ENCODE measurements at places on chromosomes 1 and 21.

- DNase-seq = no peak
Observed at GRCh38 chr1:246365708-246366107, 141.4 kb downstream of the SMYD3 start.

GRCh38 chr1:1000357-1001056 lies 610 bp upstream of the HES4 start:
- peak; percentile 71 for DNase-seq

DNA sequence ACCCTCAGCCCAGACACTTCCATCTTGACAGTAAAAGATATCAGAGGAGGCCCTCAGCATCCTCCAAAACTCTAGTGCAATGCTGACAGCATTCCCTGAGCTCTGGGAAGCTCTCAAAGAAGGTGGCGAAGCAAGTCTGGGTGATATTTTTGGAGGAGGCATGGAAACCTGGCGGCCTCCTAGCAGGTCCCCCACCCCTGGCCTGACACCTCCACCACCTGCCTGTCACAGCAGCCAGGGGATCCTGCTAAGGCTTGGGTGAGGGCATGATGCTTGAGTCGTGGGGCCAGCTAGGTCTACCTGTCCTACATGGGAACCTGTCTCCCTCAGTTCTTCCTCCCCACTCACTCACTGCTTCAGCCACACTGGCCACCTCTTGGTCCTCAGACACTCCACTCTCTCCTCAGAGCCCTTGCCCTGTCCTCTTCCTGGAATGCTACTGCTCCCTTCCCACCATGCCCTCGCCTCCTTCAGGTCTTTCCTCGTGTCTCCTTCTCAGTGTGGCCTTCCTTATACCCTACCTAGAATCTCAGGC lies 8.5 kb downstream of the DHRS3 start:
- DNase-seq = no peak

- DNase-seq = no peak
Observed at GRCh38 chr1:61436491-61437120, 288.3 kb downstream of the TM2D1 start.

GRCh38 chr1:20248971-20249612 lies 41.6 kb upstream of the VWA5B1 start:
- DNase-seq = peak; percentile 2

GRCh38 chr1:53739109-53739681 lies at the start of gene GLIS1:
Gene GLIS1 (minus strand): TSS chr1:53739164. CDS start chr1:53738064, 1,100 bp downstream.
- DNase-seq = peak; percentile 3

- no peak for DNase-seq
Observed at GRCh38 chr1:87682565-87682964, 353.9 kb downstream of the LMO4 start.

GRCh38 chr1:228087771-228088251 lies 5.3 kb downstream of the ARF1 start:
- no peak for DNase-seq

DNA sequence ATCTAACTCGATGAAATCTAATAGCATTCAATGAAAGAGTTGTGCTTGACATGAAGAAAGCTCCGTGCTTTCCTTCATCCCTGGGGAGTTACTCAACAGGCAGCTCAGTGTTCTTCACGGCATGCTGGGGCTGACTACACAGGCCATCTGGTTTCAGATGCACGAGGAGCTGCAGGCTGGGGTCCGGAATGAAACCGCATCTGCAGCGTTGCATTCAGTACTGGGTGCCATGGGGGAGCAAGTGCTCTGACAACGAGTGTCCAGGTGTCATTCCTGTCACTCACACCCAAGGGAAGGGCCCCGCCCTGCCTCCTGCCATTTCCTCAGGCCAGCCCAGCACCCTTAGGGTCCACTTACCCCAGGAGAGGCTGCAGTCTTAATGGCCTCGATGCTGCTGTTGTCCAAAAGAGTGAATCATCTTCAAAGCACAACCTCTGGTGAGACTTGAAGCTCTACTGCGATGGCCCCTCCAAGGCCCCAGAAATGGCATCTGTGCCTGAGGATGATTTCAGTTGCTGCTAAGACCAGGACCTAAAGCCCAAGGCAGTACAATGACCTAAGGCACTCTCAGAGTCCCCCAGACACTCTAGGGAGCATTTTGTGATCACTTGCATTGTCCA lies 61.4 kb downstream of the STUM start:
- no peak for DNase-seq

- DNase-seq = no peak
Observed at GRCh38 chr21:34968414-34969333, 80.4 kb downstream of the RUNX1 start.

DNA sequence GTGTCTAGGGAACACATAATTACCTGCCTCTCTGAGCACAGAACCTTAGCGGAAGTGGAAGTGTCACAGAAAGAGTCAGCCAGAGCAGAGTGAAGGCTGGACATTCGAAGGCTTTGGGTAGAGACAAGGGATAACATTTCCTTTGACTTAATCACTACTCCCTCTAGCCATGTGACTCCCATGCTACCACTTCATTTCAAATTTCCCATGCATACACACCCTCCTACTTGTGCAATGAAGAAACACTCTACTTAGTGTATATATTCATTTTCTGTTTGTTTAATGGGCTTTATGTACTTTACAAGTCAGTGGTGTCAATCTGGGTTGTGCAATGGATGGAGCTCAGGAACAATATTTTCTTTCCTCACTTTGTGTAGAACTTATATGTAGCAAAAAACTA lies 6.9 kb downstream of the ANKRD35 start:
- DNase-seq = no peak

DNA sequence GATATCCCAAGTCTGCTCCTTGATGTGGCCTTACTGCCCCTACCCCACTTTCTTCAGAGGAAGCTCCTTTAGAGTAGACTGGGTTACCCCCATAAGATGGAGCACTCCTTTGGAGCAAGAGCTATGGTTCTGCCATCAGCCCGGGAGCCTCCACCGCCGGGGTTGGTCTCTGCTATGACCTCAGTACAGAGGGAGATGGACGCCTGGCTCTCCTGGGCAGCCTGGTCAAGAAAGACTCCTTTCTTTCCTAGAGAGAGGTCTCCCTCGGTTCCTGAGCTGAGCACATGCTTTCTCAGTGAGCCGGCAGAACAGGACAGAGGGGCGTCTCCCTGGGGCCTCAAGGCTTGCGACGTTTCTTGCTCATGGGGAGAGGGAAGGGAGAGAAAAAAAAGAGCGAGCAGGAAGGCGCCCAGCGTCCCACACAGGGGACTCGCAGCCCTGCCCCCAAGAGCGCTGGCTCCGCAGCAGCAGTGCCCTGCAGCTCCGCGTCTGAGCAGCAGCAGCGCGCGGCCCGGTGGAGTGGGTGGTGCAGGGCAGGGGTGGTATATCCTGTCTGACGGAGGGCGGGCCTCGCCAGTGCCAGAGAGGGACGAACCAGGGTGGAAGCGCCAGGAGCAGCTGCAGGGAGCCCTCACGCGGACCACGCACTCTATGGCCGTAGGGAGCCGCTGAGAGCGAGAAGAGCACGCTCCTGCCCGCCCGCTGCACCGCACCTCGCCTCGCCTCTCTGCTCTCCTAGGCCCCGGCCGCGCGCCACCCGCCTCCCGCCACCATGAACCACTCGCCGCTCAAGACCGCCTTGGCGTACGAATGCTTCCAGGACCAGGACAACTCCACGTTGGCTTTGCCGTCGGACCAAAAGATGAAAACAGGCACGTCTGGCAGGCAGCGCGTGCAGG lies at the start of gene PKP1:
TSS of gene PKP1 (plus strand) at position 576 of the 899 bp plus-strand sequence. CDS start at position 773, 197 bp downstream.
- DNase-seq = no peak

DNA sequence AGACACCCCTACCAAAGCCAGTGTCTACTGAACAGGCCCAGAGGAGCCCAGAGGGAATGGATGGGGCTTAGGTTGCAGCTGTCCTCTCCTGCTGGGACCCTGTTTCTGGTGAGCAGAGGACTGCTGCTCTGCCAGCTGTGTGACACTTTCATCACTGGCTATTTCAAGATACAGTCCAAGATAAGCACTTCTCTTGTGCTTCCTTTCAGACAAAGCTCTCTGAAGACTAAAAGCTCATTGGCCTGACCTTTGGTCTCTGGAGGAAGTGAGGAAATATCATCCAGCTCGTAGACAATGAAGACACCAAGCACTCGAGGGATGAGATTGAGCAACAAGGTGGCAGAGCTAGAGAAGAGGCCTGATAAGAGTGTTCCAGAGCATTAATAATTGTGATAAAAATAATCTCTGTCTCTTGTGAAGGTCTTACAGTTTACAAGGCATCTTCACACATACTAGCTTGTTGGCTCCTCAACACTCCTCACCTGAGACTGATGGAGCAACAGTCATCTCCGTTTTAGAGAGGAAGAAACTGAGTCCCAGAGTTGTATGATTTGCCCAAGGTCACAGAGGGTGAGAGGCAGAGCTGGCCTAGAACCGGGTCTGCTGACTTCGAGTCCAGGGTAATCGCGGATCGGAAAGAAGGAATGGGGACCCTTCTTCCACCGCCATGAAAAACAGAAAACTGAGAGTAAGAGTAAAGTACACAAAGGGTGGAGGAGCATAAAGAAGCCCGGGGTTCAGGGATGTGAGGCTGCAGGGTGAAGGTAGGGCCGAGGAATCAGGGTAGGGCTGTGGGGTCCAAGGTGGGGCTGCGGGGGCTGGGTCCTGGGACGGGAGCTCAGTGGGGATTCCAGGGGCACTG lies 666 bp downstream of the PAFAH2 start:
- no peak for DNase-seq

GRCh38 chr1:214335567-214335966 lies 54.6 kb downstream of the SMYD2 start:
- no peak for DNase-seq

DNA sequence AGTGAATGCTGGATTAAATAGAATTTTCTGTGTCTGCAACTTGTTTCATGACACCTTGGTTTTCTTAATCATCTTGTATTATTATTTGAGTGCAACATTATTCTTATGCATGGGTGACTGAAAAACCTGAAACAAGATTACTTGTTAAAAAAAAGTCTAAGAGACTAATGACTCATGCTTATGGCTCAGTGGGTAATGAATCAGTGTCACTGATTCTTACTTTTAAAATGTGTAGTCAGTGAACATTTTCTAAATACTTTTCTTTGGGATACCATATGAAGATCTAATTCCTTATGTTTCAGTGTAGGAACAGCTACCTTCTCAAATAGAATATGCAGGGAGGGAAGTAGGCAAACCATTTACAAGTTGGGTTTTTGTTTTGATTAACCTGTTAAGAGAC lies 65.5 kb downstream of the PRKAA2 start:
- no peak for DNase-seq

DNA sequence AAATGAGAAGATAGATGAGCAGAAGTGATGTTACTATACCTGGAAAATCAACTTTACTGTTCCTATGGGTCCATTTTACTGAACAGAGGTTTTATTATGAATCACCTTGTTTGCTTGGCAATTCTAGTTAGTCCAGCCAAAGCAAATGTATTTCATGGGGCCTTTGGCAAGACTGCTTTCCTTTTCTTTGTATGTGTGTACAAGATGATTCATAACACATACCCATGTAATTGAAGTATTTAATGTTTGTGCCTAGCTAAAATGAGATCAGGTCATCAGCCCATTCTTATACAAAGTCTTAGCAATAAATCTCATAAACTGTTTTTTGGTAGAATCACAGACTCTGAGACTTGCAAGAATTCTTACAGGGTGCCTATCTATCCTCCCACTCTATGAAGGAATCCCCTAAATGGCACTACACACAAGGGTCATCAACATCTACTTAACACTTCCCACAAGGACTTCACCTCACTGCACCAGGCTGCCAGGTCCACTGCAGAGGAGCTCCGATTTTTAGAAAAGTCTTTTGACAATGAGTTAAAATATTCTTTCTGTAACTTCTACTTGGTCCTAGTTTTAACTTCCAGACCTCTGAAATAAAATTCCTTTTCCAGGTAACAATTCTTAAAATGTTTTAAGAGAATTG lies 58.5 kb downstream of the LPAR3 start:
- no peak for DNase-seq

DNA sequence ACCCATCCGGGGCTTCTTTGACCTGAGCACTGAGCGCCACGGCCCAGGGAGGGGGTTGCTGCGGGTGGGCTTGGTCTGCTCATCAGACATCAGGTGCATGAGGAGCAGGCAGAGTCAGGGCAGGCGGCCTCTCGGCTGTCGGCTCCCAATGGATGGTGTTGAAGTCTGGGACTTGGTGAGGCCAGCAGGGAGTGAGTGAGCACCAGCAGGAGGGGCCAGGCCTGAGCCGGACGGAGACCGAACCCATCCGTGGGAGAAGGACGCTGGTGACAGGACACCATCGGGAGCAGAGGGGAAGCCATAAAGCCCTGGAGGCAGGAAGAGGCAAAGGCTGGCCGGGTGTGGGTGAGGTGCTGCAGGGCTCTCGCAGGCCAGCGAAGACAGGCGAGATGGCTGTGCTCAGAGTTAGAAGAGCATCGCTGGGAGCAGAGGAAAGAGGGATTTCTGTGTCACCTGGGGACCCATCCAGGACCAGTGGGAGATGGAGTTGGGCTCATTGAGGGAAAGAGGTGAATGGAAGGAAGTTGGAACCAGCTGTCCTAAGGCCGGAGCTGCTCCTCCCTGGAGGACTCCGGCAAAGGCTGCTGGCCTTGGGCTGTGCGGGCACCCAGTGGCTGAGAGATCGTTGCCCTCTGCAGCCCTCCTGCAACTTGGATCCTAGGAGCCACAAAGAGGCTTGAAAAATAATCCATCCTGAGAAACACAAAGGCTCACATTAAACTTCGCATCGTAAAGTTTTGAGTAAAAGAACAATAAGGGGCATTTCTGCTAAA lies 49.9 kb downstream of the PDE9A start:
- DNase-seq = no peak

GRCh38 chr1:76591461-76591860 lies 275.8 kb upstream of the ST6GALNAC5 start:
- no peak for DNase-seq

GRCh38 chr1:63010913-63011660 lies 227.2 kb downstream of the ATG4C start:
- DNase-seq = no peak

- DNase-seq = peak; percentile 43
Observed at GRCh38 chr1:207644852-207645634, at the start of gene CR1L. Gene CR1L (plus strand): TSS chr1:207645133. CDS start chr1:207645234, 101 bp downstream.

DNA sequence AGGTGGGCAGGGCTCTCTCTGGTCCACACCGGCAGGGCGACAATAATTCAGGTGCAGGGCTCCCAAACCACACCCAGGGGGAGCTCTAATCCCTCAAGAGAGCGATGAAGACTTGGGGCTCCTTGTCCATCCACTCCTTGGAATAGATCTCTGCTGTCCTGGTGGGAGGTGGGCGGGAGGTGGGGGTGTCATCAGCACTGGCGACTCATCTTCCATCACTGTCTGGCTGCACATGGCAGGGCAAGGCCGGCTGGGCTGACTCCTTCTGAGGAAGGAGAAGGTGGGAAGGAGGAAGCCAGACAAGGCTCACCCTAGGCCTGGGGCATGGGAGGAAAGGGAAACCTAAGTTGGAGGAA lies 29.3 kb downstream of the TNNT2 start:
- peak; percentile 9 for DNase-seq

GRCh38 chr1:209086486-209087192 lies 496.9 kb upstream of the CAMK1G start:
- DNase-seq = no peak

GRCh38 chr1:242811092-242811840 lies 286.8 kb upstream of the PLD5 start:
- no peak for DNase-seq

GRCh38 chr1:29513357-29513756 lies 277.0 kb downstream of the PTPRU start:
- DNase-seq = no peak

Measured in stimulated activated CD4-positive, alpha-beta T cell treated with anti-CD3 and anti-CD28 coated beads, Interleukin-1b, Interleukin-23, amount 100 ng/mL, for 4 hours (primary cell).